ENCODE measurements at places on chromosomes 5 and 9.

- DNase-seq = no peak
Measured at GRCh38 chr9:24939109-24939850, 393.6 kb upstream of the IZUMO3 start.

DNA sequence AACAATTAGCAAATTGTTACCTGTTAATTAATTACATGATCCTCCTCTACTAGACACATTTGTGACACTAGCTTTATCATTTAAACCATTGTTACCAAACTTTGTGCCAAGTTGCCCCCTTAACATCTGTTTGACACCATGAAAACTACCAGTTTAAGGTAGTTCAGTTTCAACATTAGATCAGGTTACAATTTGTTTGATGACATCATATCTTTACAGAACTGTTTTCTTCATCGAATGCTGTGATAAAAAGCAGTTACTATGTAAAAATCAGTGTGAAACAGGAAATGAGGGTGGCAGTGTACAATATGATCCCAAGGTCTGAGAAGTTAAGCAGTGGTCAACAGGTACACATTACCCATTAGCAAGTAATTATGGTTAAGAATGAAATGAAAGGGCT lies 17.7 kb downstream of the GIN1 start:
- no peak for DNase-seq

- peak; percentile 52 for DNase-seq
Measured at GRCh38 chr5:59328709-59329296, 564.7 kb downstream of the PDE4D start.

DNA sequence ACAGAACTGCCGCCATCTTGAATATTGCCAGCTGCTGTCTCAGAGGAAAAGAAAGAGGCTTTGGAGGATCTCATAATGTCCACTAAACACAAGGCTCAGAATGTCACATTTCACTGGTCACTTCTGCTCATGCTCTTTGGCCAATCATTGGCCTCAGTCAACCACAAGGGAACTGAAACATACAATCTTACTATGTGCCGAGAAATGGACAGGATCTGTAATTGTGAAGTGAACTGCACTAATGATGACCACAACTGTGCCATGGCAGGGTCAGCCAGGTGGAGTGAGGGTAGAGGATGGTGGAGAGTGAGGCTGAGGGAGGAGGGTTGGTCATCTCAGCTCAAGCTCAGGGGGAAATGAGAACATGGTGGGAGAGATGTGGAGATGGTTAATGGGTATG lies 32.8 kb downstream of the GDNF start:
- DNase-seq = no peak

- DNase-seq = no peak
Measured at GRCh38 chr5:121731377-121731776, 120.3 kb upstream of the FTMT start.

DNA sequence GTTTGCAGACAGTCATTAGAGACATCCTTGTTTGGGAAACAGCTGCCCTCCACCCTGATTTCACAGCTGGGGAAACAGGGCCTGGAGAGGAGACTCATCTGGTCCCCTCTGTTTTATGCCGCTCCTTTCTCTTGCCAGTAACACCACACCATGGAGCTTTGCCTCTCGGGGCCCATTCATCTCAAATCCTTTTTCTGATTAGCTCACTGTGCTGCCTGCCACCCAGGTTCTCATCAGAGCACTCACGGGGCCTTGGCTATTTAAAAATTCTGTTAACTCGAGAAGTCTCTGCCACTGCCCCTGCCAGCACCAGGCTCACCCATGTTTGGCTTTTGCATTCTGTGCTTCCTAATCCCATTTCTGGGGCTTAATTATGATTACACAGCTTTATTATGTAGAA lies 36.8 kb upstream of the C5orf58 start:
- DNase-seq = no peak

GRCh38 chr5:75948438-75948837 lies 134.7 kb upstream of the SV2C start:
- DNase-seq = no peak
